ENCODE measurements at places on chromosomes 1 and 21. TPM values are rescaled to one million over a fixed set of nuclear protein-coding genes. Genes with fewer than 3 reads are reported as not detected.

Gene S100A13
- total RNA-seq, result 42.5 TPM

Gene PTGER3
- total RNA-seq, result 3.4 TPM

Gene ESRRG
- 43.2 TPM for total RNA-seq

Gene VPS72
- 29.2 TPM for total RNA-seq

Gene PRUNE1
- total RNA-seq, result 26.4 TPM

Gene HTR1D
- not detected for total RNA-seq

Gene CRYZL1
- 34.2 TPM for total RNA-seq

Gene ATXN7L2
- total RNA-seq, result 2.2 TPM

Gene SPAG17
- 1.1 TPM for total RNA-seq

Gene PTPN22
- total RNA-seq, result 0.92 TPM

Gene UMODL1
- total RNA-seq, result 0.10 TPM

GRCh38 chr1:96367791-96368190 lies 353.8 kb upstream of the PTBP2 start:
- DNase-seq, result no peak

- DNase-seq, result no peak
These were observed 80.5 kb upstream of the VAV3 start for GRCh38 chr1:108045460-108045859.

GRCh38 chr1:155961937-155962336 lies 16.4 kb downstream of the ARHGEF2 start:
- no peak for DNase-seq

DNA sequence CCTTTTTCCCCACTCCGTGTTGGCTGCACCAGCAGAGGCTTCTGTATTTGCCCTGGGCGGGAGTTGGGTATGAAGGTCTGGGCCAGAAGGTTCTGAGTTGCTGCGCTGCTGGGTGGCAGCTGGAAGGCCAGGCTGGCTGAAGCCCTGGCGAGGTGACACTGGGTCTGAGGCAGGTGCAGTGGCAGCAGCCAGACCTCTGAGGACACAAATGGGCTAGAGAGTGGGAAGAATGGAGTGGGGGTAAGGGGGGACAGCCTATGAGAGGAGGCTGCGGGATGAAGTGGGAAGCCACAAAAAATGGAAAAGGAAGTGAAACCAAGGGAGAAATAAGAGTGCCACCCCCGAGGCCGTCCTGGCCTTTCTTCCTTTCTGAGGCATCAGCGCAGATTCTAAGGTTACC lies 53.2 kb downstream of the STX6 start:
- DNase-seq, result no peak

GRCh38 chr1:41925712-41926111 lies 7.0 kb upstream of the HIVEP3 start:
- DNase-seq, result peak; percentile 10

- no peak for DNase-seq
These were observed 7.5 kb downstream of the LPAR3 start for GRCh38 chr1:84885469-84885868.

- DNase-seq, result no peak
These were observed 42.4 kb downstream of the PEX14 start for GRCh38 chr1:10516925-10517676.

GRCh38 chr1:87329526-87330056 lies 911 bp downstream of the LMO4 start:
- peak; percentile 59 for DNase-seq

- DNase-seq, result no peak
These were observed 14.5 kb upstream of the SERTAD4 start for GRCh38 chr1:210218047-210218446.

- DNase-seq, result no peak
These were observed 19.9 kb downstream of the TMPRSS2 start for GRCh38 chr21:41488080-41488479.

- DNase-seq, result peak; percentile 40
These were observed 359 bp downstream of the LRRC3 start for GRCh38 chr21:44455524-44456213.

DNA sequence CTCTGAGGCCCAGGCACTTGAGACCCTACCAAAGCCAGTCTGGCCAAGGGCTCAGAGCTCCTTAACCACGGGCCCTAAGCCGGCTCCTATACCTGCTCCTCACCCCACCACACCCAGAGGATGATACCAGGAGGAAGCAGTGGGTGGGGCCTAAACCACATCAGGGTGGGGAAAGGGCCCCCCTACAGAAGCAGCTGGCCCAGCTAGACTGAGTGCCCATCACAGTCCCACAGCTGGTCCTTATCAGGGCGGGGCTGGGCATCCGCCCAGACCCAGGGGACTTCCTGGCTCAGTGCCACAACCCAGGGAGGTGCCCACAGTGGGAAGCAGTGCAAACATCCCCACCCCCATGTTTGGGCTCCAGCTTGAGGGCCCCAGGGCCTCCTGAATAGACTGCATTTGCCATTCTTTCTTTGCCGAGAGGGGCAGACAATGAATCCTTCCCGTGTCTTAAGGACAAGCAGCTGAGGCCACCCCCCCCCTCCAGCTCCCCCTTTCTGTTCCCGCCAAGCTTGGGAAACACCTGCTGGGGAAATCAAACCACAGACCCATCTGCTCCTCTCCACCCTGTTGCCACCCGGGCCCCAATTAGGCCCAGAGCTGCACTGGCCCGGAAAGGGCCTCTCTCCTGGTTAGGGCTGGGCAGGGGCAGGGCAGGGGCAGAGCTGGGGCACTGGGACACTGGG lies 6.2 kb downstream of the E2F2 start:
- DNase-seq, result peak; percentile 92

DNA sequence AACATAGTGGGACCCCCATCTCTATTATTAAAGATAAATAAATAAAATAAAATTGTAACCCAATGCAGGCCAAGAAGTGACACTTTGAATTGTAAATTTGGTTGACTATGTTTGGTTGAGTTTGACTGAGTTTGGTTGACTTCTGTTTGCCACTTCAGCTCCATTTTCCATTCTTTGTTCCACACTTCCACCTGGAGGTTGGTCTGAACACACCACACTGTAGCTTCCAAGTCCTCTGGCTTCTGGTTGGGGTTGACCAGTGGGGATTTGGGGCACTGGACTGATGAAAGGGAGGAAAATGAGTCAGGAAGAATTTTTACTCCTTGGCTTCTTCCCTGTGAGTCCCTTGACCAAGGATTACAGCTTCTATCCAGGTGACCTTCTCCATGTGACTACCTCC lies 40.6 kb upstream of the DIPK1A start:
- no peak for DNase-seq

- no peak for DNase-seq
These were observed 42.6 kb downstream of the KCNJ6 start for GRCh38 chr21:37873655-37874054.

GRCh38 chr1:115408533-115408932 lies 70.5 kb upstream of the NGF start:
- no peak for DNase-seq

DNA sequence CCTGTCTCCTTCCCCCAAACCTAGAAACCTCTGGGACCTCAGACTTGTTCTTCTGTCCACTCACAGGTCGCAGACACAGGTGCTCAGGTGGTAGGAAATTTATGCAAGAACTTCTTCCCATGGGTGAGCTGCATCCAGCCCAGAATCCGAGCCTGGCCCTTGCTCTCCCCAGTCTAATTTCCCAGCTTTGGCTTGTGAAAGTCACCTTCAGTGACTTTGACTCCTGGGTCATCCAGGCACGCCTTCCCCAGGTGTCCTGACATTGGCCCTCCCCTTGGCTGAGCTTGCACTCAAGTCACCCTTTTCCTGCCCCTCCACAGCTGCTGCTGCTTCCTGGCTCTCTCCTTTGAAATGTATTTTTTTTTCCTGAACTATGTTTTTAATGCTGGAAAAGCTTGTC lies 6.6 kb downstream of the IPO13 start:
- no peak for DNase-seq

DNA sequence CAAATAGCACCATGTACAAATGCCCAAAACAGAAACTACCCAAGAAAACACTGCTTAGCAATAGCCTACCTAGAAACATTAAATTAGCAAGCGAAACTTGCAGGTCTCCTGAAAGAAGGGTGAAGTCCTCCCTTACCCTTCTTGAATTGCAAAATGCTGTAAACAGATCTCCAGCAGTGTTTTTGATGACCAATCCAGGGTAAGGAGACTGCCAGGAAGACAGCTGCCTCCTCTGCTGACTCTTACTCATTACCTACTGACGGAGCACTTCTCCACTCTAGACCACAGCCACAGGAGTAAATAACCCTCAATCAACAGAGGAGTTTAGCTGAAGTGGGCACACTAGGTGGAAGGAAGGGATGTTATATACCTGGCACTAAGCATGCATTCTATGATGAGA lies 32.2 kb upstream of the GADD45A start:
- DNase-seq, result peak; percentile 27

- DNase-seq, result no peak
These were observed 7.5 kb downstream of the FHAD1 start for GRCh38 chr1:15254559-15254958.

- no peak for DNase-seq
These were observed 455.1 kb upstream of the ZP4 start for GRCh38 chr1:238345837-238346236.

GRCh38 chr1:31336687-31337467 lies 36.0 kb downstream of the FABP3 start:
- no peak for DNase-seq

DNA sequence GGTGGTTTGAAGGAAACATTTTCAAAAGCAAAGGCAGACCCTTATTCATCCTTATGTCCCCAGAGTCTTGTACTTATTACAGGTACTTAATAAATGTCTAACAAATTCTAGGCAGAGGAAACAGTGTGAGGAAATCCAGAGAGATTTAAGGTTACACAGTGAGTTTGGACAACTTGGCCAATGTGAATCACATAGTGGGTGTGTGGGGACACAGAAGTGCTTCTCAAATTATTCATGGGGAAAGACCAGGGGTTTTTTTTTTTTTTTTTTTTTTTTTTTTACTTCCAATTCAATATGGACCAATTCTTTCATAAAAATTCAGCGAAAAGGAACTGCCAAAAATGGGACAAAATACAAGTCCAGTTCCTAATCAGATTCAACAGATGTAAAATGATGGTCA lies 15.1 kb downstream of the GNG12 start:
- no peak for DNase-seq

- DNase-seq, result no peak
These were observed 25.2 kb upstream of the TMEM200B start for GRCh38 chr1:29148656-29149491.

- DNase-seq, result no peak
These were observed 187.4 kb upstream of the KCNK2 start for GRCh38 chr1:214895011-214895600.

DNA sequence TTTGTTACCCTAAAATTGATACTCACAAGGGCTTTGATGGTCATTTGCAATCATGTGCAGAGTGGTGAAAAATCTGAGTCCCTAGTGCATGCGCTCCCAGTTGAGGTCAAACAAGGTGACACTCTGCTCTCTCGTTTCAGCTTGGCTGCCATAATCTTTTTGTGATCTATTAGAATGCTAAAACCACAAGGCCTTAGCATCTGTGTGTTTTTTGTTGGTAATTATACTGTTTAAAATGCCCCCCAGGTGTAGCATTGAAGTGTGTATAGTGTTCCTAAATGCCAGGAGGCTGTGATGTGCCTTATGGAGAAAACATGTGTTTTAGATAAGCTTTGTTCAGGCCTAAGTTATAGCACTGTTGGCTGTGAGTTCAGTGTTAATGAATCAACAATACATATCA lies 89.3 kb downstream of the PLD5 start:
- no peak for DNase-seq

- no peak for DNase-seq
These were observed 367.1 kb downstream of the PBX1 start for GRCh38 chr1:164926107-164926506.

DNA sequence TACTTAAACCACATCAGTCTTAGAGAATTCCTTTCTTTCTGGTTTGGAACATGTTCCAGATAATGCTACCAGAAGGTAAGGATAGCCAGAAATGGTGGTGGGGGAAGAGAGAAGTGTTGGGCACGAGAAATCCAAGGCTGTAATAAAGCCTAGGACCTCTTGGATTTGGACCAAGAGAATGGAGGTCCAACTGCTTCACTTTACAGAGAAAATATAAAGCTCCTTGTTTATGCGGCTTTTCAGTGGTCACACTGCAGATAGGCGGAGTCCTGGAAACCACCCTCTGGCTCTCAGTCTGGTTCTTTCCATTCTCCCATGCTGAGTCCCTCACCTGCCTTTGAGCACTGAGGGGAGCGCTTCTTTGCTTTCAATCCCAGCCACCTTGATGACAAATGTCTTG lies 87.8 kb downstream of the ADCY10 start:
- DNase-seq, result no peak

DNA sequence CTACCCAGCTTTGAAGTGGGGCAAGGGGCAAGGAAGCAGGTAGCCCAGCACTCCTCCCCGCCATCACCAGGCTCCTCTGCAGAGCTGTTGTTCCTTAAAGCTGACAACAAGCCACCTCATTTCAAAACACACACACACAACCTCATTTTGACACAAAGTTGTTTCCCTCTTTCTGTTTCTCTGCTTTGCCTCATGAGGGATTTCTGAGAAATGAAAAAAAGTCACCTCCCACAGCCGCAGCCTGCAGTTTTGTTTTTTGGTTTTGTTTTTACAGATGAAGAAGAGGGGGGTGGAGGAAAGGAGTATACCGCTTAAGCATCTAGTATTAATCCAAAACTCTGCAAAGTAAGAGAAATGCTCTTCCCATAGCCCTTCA lies 12.1 kb downstream of the MCL1 start:
- no peak for DNase-seq

- peak; percentile 80 for DNase-seq
These were observed 101.2 kb downstream of the AKT3 start for GRCh38 chr1:243748706-243749283.

- no peak for DNase-seq
These were observed 180.8 kb upstream of the CAMK1G start for GRCh38 chr1:209402697-209403096.
